Mucosa of gallbladder (tissue), 1 donor: ENCODE measurements at places on chromosomes 1 and 21. TPM values are rescaled to one million over a fixed set of nuclear protein-coding genes. Genes with fewer than 3 reads are reported as not detected.

Gene SLC44A5
- total RNA-seq = 0.43 TPM

Gene FMN2
- total RNA-seq = 3.5 TPM

Gene AVPR1B
- 0.40 TPM for total RNA-seq

Gene UBASH3A
- total RNA-seq = 2.0 TPM

Gene GART
- total RNA-seq = 51.9 TPM

Gene DIO1
- 6.2 TPM for total RNA-seq

Gene KCNJ6
- total RNA-seq = 0.12 TPM

Gene SLC50A1
- total RNA-seq = 54.7 TPM

Gene CHRM3
- total RNA-seq = 4.4 TPM

Gene TTLL7
- 58.0 TPM for total RNA-seq

Gene RAD54L
- total RNA-seq = 0.81 TPM

Gene TFF2
- 115 TPM for total RNA-seq

Gene NUF2
- total RNA-seq = 0.52 TPM

Gene AMPD1
- total RNA-seq = not detected

Gene CELA3A
- total RNA-seq = 25.1 TPM

Gene CALML6
- total RNA-seq = 0.32 TPM

Gene FCGR2B
- 19.4 TPM for total RNA-seq

Gene SPAG17
- 2.7 TPM for total RNA-seq

Gene LCE1E
- total RNA-seq = not detected

Gene TMEM269
- total RNA-seq = 0.06 TPM

Gene TRIM17
- total RNA-seq = 0.23 TPM

Gene LRRIQ3
- 0.95 TPM for total RNA-seq

Gene HOOK1
- total RNA-seq = 29.5 TPM

Gene CD247
- 5.2 TPM for total RNA-seq

Gene RAB3B
- total RNA-seq = 38.3 TPM

Gene AMY1B
- not detected for total RNA-seq

Gene OVAAL
- not detected for total RNA-seq

Gene EFCAB14
- total RNA-seq = 128 TPM

Gene XCL1
- 1.6 TPM for total RNA-seq

Gene TLCD4
- 24.4 TPM for total RNA-seq

Gene CAPN9
- total RNA-seq = 0.83 TPM

Gene TACSTD2
- 19.2 TPM for total RNA-seq

Gene S100A7
- not detected for total RNA-seq

Gene ZRANB2
- 65.4 TPM for total RNA-seq

Gene CNR2
- total RNA-seq = 0.03 TPM

Gene GJA9
- total RNA-seq = 0.26 TPM

Gene RSPH1
- 5.6 TPM for total RNA-seq

Gene NUP133
- 30.3 TPM for total RNA-seq

Gene CDC7
- total RNA-seq = 1.6 TPM
